Calu3 (cell line): ENCODE measurements at places on chromosomes 6 and 20. TPM values are rescaled to one million over a fixed set of nuclear protein-coding genes. Genes with fewer than 3 reads are reported as not detected.

DNA sequence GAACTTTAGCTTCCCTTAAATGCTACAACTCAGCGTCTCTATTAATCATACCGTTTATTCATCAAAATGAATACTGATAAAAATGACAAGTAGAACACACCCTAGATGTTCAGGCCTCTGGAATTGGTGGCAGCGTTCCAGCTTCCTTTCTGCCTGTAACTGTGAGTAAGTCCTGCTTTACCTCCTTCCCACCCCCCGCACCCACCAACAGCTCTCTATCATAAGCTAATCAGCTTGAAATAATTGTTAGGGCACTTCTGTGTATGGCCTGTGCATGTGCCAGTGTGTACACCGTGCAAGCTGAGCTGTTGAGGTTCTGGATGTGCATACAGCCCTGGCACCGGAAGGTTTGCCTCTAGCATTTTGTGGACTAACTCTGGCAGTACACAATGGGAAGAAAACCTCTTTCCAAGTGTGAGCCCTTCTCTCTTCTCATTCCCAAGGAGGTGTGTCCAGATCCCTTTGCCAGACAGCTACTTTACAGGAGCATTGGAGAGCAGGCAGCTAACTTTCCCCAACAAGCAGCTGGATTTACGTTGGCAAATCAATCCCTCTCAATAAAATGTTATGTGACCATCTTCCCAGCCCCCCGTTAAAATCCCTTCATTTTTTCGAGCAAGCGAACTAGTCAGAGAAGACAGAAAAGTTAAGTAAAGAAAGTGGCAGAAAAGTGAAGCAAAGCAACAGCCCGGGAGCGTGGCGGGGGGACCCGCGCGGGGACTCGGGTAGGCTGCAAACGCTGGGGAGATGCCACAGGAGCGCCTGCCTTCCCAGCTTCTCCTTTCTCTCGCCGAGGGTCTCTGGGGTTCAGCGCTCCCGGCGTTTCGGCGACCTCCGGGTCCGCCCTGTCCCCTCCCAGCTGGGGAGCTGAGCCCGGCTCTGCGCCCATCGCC lies 803 bp upstream of the ADGRG6 start:
- DNase-seq = peak; percentile 70

GRCh38 chr20:59614714-59615113 lies 10.4 kb downstream of the PHACTR3 start:
- no peak for DNase-seq

DNA sequence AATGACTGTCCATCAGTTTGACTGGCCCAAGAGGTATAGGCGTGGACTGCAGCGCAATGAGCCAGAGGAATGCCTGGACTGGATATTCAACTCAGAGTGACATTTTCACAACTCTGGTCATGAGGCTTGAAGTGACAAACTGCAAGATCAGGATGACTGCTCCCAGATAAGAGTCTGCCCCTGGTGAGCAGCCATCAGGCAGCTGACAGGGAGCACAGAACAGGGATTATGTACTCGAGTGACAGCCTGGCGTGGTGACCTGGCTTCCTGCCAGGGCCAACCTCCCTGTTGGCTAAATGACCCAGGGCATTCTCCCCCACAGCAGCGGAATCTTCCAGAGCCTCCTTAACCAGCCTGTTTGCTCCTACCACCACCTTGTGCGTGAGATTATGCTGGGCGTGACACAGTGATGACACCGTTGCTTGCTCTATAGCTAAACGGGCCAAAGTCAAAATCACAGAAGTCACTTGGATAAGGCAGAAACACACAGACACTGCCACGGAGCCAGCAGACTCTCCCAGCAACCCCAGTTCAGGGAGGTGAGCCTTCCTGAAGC lies 209.1 kb upstream of the JARID2 start:
- peak; percentile 13 for DNase-seq

DNA sequence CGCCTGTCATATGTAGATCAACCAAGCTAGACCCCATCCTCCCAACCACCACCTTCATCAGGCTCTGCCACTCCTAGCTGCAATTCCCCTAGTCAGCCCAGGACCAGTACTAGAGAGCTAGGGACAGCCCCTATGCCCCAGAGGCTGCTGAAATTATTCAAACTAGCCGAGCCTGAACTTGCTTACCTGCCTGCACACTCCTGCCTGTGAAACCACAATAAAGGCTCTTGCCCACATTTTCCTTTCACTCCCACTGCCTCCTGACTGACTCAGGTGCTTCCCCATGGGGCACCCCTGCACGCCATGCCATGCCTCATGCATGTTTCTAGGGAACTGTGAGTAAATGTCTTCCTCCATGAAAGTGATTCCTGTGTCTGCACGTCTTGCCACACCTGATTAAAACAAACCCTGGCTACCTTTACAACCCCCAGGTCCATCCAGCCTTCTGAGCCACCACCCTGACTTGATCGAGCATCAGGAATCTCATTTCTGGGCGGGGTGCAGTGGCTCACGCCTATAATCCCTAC lies 66.5 kb upstream of the IER3 start:
- peak; percentile 81 for DNase-seq

DNA sequence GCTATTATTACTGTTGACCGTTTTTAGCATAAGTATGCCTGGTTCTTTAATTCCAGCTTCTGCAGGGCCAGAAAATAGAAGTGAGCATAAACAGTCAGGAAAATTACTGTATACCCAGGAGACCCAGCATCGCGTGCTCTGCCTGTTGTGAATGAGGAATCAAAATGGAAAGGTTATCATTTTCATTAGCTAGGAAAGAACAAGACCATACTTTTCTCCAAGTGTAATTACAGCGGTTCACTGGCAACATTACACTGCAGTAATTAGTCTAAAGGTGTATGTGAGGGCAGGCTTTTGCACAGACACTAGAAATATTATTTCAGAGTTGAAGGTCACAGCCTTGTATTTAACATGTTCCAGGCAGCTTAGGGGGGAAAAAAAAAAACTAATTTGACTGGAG lies 403.8 kb upstream of the SOX4 start:
- no peak for DNase-seq

GRCh38 chr6:3405182-3405518 lies 51.7 kb downstream of the SLC22A23 start:
- no peak for DNase-seq

GRCh38 chr6:33815854-33816253 lies 12.1 kb upstream of the MLN start:
- DNase-seq = peak; percentile 48

- DNase-seq = no peak
Measured at GRCh38 chr20:60052322-60052721, 94.1 kb downstream of the CDH26 start.

GRCh38 chr6:164069350-164069990 lies 655.0 kb downstream of the QKI start:
- DNase-seq = no peak

GRCh38 chr6:21850691-21851090 lies 257.1 kb downstream of the SOX4 start:
- no peak for DNase-seq

CLPSL2 gene
- total RNA-seq = not detected in 2 replicates

C6orf15 gene
- total RNA-seq = not detected in 2 replicates

LTB gene
- 0.44 and 1.4 TPM in 2 replicates for total RNA-seq

NKAIN2 gene
- not detected in 2 replicates for total RNA-seq

TMEM151B gene
- 0.12 TPM in 1 of 2 replicates, not detected in the other for total RNA-seq
